ENCODE measurements at places on chromosomes 3 and 15. TPM values are rescaled to one million over a fixed set of nuclear protein-coding genes. Genes with fewer than 3 reads are reported as not detected.
A peak's percentile ranks its signal among the peaks of the same experiment; 100 is the strongest.

DNA sequence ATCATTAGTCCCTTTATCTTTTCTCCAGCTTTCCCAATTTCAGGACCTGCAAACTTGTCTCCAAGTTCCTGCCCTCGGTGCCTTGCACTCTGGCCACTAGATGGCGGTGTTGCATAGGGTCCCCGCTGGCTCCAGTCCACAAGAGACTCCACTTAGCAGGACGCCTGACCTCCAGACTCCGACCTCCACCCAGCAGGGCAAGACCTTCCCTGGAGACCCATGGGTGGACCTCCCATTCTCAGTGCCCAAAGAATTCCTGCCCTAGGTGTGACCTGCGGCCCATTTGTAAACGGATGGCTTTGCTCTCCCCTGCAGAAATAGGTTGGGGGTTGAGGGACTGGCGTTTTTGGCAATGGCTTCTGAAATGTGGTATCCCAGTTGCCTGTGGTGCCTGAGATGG is 82.6 kb downstream of the LSM3 start:
- H3K27ac ChIP-seq, result no peak overlapping the region
- DNase-seq, result peak; percentile 90
- H3K27me3 ChIP-seq, result no peaks in the 10 kb centered on the region
- H3K4me3 ChIP-seq, result no peak overlapping the region

PSTPIP1 gene
- 15.7 TPM for total RNA-seq

GRCh38 chr3:16801223-16801622 is 83.5 kb upstream of the PLCL2 start:
- H3K27me3 ChIP-seq, result no peaks in the 10 kb centered on the region
- no peak for DNase-seq
- no peak overlapping the region for H3K4me3 ChIP-seq
- no peak overlapping the region for H3K27ac ChIP-seq
- H3K4me1 ChIP-seq, result no peaks in the 10 kb centered on the region
- no peaks in the 10 kb centered on the region for H3K36me3 ChIP-seq

SLC24A5 gene
- total RNA-seq, result not detected

TIGIT gene
- total RNA-seq, result 0.35 TPM

SMCO1 gene
- total RNA-seq, result not detected

GRCh38 chr3:159620873-159621272 is 367.8 kb upstream of the IL12A start:
- H3K4me3 ChIP-seq, result no peak overlapping the region
- H3K27me3 ChIP-seq, result no peaks in the 10 kb centered on the region
- no peak for DNase-seq

EEF1AKMT4 gene
- 1.7 TPM for total RNA-seq

GRCh38 chr3:142650001-142650693 is 54.0 kb downstream of the PLS1 start:
- no peaks in the 10 kb centered on the region for H3K27me3 ChIP-seq
- H3K4me3 ChIP-seq, result no peak overlapping the region

DNA sequence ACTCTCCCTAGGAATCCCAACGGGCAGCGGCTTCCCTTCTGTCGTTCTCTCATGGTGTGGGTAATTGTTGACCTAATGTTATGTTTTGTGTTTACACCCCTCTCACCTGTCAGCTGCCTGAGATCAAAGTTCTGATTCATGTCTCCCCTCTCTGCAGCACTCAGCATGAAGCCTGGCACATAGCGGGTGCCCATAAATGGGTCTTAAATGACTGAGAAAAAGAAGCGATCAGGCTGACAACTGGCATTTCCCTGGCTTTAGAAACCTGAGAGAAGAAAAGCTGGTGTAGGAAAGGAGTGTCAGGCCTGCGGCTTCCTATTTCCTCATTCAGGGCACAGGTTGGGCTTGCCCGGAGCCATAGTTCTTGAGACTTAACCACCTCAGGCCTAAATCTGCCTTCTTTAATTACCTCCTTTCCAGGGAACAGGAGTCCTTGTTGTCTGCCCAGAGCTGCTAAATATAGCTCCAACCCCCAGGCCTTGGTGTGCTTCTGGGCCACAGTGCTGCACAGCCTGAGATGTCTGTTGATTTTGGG is 31.8 kb downstream of the LPP start:
- peak overlapping the region; percentile 73 for H3K27ac ChIP-seq
- no peak for DNase-seq
- no peaks in the 10 kb centered on the region for H3K27me3 ChIP-seq
- H3K4me3 ChIP-seq, result no peak overlapping the region
- H3K36me3 ChIP-seq, result no peaks in the 10 kb centered on the region

DNA sequence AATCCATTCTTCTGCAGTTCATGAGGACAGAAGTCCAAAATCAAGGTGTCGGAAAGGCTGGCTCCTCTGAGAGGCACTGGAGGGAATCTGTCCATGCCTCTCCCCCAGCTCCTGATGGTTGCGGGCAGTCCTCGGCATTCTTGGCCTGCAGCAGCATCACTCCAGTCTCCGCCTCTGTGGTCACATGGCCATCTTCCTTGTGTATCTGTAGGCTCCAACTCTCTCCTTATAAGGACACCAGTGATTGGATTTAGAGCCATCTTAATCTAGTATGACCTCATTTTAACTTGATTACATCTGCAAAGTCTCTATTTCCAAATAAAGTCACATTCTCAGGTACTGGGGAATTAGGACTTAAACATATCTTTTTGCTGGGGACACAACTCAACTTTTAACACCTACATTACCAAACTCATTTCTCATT is 56.0 kb upstream of the FLNB start:
- H3K27ac ChIP-seq, result peak overlapping the region; percentile 84
- H3K36me3 ChIP-seq, result no peaks in the 10 kb centered on the region
- H3K4me1 ChIP-seq, result peaks cover 4% of the 10 kb centered on the region
- DNase-seq, result no peak
- H3K4me3 ChIP-seq, result no peak overlapping the region
- H3K27me3 ChIP-seq, result no peaks in the 10 kb centered on the region

DNA sequence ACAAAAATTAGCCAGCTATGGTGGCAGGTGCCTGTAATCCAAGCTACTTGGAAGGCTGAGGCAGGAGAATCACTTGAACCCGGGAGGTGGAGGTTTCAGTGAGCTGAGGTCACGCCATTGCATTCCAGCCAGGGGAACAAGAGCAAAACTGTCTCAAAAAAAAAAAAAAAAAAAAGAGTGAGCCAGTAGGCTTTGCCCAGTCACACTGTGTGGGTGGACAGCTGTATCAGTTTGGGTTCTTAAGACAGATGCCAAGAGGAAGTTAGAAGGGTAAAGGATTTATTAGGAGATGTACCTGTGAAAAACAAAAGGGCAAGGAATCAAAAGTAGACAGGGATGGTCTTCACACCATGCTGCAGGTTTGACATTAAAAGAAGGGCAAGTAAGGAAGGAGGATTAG is 86.1 kb upstream of the CGNL1 start:
- no peak overlapping the region for H3K27ac ChIP-seq
- H3K27me3 ChIP-seq, result no peaks in the 10 kb centered on the region
- no peak overlapping the region for H3K4me3 ChIP-seq
- no peaks in the 10 kb centered on the region for H3K4me1 ChIP-seq
- no peak for DNase-seq

DNA sequence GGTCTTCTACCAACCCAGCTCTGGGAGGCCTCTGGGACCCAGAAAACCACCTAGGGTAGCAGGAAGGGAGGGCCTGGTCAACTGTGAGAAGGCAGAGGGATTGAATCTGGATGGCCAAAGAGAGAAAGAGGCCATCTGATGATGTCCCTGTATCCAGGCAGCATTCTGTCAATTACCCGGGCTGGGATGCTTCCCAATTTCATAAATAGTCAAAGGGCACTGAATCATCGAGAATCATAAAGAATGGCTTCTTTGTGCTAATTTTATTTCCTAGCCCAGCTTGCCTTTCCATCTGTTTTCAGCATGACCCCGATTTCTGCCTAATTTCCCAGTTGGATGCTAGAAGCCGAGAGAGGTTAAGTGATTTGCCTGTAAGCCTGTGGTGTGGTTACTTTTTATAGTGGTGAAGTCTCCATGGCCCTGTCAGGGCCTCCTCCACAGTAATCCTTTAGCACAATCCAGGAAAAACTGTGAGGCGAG is 129.2 kb downstream of the FAM43A start:
- no peak overlapping the region for H3K27ac ChIP-seq
- H3K36me3 ChIP-seq, result no peaks in the 10 kb centered on the region
- H3K27me3 ChIP-seq, result no peaks in the 10 kb centered on the region
- H3K4me1 ChIP-seq, result no peaks in the 10 kb centered on the region
- no peak overlapping the region for H3K4me3 ChIP-seq
- no peak for DNase-seq

DNA sequence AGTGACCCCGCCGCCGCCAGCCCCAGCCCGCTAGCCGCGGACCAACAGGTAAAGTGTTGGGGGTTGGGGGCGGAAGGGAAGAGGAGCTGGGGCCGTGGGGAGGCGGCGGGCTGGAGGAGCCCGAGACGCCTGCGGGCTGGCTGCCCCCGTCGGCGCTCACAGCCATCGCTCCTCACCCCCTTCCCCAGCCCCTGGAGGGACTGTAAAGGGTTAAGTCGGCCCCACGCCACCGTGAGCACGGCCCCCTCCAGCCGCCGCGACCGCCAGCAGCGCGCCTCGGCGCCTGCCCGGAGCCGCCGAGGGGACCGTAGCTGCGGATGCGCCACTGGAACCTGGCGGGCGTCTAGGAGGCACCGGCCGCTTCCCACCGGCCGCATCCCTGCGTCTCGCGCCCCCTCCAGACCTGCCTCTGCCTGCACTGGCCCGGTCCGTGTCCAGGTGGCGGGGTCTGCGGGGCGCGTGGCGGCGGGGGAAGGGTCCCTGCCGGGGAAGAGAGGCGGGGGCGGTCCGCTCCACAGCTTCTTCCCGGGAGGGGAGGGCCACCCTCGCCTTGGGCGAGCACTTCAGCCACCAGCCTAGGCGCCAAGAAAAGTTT is 522 bp downstream of the MED12L start:
- H3K36me3 ChIP-seq, result no peaks in the 10 kb centered on the region
- peak; percentile 41 for DNase-seq
- peak overlapping the region; percentile 80 for H3K4me3 ChIP-seq
- H3K4me1 ChIP-seq, result no peaks in the 10 kb centered on the region
- H3K27me3 ChIP-seq, result no peaks in the 10 kb centered on the region
- H3K27ac ChIP-seq, result no peak overlapping the region

DNA sequence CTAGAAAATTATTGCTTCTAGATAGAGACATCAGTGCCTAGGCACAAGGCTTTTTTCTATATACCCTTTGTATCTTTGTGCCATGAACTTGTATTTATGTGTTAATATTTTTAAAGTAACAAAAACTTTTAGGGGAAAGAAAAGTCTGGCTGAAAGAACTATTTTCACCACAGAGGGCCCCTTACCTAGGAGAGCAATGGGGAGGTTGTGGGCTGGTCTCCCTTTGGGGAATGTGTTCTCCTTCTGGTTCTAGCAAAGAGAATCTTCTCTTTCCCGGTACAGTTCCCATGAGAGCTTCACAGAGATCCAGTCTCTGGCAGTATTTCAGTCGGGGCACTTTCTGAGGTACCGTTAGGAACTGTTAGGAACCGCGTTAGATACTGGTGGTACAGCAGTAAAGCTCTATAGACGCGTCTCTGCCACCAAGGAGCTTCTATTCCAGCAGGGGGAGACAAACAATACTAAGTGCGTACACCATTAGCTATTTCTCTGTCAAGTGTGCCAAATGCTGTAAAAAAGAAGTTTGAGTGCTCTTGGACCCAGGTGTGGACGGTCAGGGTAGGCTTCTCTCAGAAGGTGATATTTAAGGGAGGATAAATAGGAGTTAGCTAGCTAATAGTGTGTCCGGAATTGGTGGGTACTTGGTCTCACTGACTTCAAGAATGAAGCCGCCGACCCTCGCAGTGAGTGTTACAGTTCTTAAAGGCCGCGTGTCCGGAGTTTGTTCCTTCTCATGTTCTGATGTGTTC is 4.6 kb upstream of the EPB42 start:
- DNase-seq, result no peak
- no peaks in the 10 kb centered on the region for H3K27me3 ChIP-seq
- no peak overlapping the region for H3K27ac ChIP-seq
- H3K4me1 ChIP-seq, result no peaks in the 10 kb centered on the region

SLC22A13 gene
- 1.7 TPM for total RNA-seq

DNA sequence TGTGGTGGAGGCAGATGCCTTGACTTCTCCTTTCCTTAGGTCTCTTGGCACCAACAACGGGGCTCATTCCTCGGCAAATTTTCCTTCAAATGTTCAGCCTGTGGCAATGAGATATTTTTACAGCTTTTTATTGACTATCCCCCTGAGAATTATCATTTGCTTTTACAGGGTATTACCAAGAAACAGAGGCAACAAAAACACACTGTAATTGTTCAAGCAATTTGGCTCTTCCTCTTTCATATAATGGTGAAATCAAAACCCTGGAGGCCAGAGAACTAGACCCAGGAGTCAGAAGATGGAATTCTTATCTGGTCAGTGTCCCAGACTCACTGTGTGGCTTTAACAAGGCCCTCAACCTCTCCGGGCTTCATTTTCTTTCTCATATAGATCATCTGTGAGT is 40.1 kb downstream of the TRIM42 start:
- H3K4me3 ChIP-seq, result no peak overlapping the region
- H3K36me3 ChIP-seq, result no peaks in the 10 kb centered on the region
- no peak overlapping the region for H3K27ac ChIP-seq

DNA sequence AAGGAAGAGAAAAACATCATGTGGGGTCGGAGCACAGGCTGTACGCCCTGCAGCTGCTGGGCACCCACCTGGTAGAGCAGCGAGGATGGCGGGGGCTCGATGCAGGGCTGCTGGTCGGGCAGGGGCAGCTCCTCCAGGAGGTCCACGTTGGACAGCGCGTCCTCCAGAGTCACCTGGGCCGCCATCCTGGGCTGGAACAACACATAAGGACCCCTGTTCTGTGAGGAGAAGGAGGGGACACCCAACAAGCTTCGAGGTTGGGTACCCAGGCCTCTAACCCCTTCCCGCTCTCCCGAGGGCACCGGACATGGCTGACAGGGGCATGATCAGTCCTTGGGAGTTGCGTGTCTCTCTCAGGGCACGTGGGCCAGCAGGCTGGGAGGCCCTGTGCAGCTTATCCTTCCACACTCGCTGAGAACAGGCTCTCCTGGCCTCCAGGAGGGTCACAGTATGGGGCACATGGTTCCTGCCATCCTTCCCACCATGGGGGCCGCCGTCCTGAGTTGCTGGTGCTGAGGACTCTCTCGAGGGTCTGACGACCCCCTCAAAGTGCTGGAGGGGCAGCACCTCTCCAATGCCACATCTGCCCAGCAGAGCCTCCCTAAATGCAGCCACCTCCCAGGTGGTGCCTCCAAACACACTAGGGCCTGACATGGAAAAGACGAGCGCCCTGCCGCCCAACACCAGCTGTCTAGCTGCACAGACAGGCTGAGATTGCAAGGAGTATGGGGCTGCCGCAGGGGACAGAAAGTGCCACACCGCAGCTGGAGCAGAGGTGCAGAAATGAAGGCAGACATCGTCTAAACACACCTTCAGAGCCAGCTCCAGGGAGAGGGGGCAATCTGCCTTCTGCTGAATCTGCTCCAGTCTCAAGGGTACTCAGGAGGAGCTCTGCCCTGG is 32.8 kb downstream of the CYFIP1 start:
- no peaks in the 10 kb centered on the region for H3K4me1 ChIP-seq
- H3K4me3 ChIP-seq, result no peak overlapping the region
- no peaks in the 10 kb centered on the region for H3K27me3 ChIP-seq
- H3K36me3 ChIP-seq, result no peaks in the 10 kb centered on the region
- DNase-seq, result no peak
- no peak overlapping the region for H3K27ac ChIP-seq

GRCh38 chr3:32706348-32707025 is 21.5 kb downstream of the CNOT10 start:
- no peaks in the 10 kb centered on the region for H3K36me3 ChIP-seq
- no peak overlapping the region for H3K4me3 ChIP-seq
- DNase-seq, result no peak
- no peak overlapping the region for H3K27ac ChIP-seq
- no peaks in the 10 kb centered on the region for H3K27me3 ChIP-seq
- H3K4me1 ChIP-seq, result no peaks in the 10 kb centered on the region

Data from Peyer's patch (tissue), 4 donors.